ENCODE measurements at places on chromosomes 11 and 22.

- no peak for DNase-seq
These were observed 461.8 kb downstream of the BRD1 start for GRCh38 chr22:49365910-49366309.

- DNase-seq, result no peak
These were observed 10.4 kb upstream of the EMID1 start for GRCh38 chr22:29195118-29195963.

GRCh38 chr11:25927411-25927953 is 404.4 kb upstream of the ANO3 start:
- DNase-seq, result no peak

GRCh38 chr11:87859636-87860035 is 315.6 kb downstream of the RAB38 start:
- no peak for DNase-seq

- DNase-seq, result no peak
These were observed 246.6 kb downstream of the FAM76B start for GRCh38 chr11:95542868-95543551.

DNA sequence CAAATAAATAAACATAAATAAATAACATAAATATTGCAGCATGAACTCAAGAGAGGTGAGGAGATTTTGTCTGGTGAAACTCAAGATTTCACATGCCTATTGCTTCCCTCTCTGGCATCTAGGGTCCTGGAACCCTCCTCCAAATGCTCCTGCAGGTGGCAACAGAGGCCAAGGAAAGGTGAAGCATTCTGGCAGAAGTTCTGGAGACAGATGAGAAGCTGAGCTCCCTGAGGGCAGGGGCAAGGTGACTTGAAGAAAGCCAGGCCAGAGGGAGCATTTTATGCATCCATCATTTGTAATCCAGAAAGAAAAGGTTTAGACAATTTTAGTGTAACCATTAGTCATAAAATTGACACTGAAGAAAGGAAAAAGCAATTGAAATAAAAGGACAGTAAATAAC is 64.9 kb downstream of the ENDOD1 start:
- peak; percentile 89 for DNase-seq

- DNase-seq, result no peak
These were observed 27.1 kb downstream of the SDHD start for GRCh38 chr11:112113539-112114457.

DNA sequence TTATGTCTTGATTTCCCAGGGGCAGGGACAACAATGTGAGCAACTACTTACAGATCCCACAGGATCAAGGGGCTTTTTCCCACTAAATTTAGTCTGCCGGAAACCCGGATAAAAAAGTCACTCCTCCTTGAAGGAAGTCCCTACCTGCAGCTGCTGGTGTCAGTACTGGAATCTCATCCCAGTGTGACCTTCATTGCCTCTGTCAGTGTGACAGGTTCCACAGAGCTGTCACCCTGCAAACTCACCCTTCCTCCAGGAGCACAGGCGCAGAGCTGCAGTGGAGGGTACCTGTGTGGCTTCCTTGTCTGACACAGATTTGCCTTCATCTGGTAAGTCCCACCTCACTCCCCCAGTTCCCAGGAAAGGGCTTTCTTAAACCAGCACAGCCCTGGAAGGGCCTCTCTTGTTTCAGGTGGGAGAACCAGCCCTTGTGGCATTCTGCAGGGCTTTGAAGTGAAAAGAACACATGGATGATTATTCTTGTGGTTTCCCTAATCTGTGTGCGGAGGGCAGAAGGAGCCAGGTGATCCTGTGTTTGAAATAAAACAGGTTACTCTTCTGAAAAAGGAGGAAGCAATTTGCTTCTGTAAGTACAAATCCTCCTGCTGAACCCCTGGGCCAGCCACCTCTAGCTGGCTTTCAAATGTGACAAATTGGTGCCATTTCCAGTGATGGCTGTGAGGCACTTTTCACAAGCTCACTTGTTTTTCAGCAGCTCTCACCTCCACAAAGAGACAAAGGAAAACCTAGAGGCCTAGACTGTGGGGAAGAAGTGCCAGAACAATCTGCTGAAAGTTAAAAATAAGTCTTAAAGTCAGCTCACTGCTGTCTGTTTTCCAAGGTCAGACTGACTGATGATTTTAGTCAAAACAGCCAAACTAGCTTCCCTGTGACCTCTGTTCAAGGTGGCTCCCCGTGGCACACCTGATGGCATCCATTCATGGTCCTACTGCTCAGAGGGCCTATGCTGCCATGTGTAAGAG is 9.2 kb upstream of the PRSS23 start:
- no peak for DNase-seq

GRCh38 chr11:25432376-25432775 is 899.6 kb upstream of the ANO3 start:
- DNase-seq, result no peak

DNA sequence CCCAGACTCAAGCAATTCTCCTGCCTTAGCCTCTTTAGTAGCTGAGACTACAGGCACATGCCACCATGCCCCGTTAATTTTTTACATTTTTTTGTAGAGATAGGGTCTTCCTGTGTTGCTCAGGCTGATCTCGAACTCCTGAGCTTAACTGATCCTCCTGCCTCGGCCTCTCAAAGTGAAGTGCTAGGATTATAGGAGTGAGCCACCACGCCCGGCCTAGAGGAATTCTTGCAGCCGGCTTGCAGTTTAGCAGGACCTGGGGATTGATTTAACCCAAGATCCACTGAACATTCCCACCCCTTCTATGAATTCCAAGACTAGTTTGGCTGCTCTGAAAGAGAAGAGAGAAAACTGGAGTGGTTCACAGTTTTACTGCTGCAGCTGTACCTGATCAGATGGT is 63.3 kb upstream of the TNRC6B start:
- no peak for DNase-seq

- DNase-seq, result no peak
These were observed 28.1 kb upstream of the ACAT1 start for GRCh38 chr11:108093128-108093904.

- DNase-seq, result no peak
These were observed 166.3 kb upstream of the TTC12 start for GRCh38 chr11:113148076-113148475.

DNA sequence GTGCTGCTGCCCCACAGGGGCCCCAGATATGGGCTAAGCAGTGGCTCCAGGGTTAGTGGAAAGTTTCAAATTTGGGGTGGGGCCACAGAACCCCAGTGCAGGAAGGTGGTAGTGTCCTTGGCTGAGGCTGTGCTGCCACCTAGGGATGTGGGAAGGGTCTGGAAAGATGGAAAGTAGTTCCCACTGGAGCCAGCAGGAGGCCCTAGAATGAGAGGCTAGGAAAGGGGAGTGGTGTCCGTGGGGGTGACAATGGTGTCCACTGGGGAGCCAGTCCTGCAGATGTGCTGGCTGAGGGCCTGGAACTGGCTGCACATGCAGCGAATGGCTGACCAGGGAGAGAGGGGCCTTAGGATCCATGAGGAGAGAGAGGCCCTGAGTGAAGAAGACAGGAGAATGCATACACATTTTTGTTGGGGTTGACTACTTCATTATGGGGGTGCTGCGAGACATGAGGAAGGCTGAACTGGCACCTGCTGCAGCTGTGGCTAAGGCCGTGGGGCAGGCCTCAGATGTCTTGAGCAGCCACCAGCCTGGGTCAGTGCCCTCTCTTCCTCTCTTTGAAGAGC is 21.1 kb downstream of the RFPL3 start:
- peak; percentile 91 for DNase-seq

GRCh38 chr11:131615611-131616010 is 245.2 kb downstream of the NTM start:
- no peak for DNase-seq

- DNase-seq, result no peak
These were observed 186.5 kb downstream of the HIPK3 start for GRCh38 chr11:33443684-33444083.

GRCh38 chr22:40547729-40548143 is 88.8 kb downstream of the MRTFA start:
- DNase-seq, result no peak

- peak; percentile 73 for DNase-seq
These were observed 55.3 kb upstream of the GCAT start for GRCh38 chr22:37752189-37753087.

- DNase-seq, result no peak
These were observed 36.1 kb upstream of the SCN3B start for GRCh38 chr11:123690485-123690884.

DNA sequence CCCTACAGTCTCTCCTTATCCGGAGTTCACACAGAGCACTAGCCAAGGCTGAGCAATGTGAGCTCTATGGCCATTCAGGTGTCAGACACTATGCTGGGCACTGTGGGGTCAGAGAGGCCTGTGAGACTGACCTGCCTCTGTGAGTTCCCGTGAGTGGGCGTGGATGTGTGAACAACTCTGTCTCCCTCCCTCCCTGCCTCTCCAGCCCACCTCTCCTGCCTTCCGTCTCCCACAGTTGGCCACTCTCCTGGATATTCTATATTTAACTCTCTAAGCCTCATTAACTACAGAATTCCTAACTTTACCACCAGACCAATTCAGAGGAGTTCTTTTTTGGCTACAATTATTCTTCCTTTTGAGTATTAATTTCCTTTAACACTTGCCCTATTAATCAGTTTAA is 191.6 kb upstream of the NCAM1 start:
- no peak for DNase-seq

DNA sequence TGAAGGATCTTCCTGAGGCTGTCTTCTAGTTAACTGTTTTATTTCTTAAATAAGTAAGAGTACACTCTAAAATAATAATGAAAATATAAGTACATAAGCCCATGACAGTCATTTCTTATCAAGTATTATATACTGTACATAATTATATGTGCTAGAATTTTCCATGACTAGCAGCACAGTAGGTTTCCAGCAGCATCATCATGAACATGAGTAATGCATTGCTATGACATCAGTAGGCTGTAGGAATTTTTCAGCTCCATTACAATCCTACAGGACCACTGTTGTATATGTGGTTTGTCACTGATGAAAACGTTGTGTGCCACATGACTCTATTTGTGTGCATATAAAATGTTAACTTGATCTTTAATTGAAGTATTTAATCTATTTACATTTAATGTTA is 22.0 kb downstream of the ZNF202 start:
- no peak for DNase-seq

GRCh38 chr11:6433998-6434660 is 6.7 kb downstream of the HPX start:
- DNase-seq, result no peak

- no peak for DNase-seq
These were observed 30.3 kb downstream of the UVRAG start for GRCh38 chr11:75845324-75845723.

DNA sequence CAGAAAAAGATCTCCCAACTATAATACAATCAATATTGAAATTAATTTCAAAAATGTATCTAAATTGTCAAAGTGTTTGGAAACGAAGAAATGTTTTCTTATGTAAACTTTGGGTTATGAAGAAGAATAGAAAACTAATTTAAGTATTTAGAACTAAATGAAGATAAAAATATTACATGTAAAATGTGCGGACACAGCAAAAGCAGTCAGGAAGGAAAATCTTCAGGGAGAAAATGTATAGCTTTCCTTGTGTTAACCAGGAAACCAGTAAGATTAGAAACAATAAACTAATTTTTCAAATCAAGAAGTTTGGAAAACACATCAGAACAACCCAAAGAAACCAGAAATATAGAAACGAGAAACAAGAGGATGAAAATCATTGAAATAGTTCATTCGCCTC is 466.5 kb downstream of the BRD1 start:
- no peak for DNase-seq

GRCh38 chr11:19447150-19447566 is 206.4 kb upstream of the E2F8 start:
- DNase-seq, result no peak

GRCh38 chr11:105821781-105822180 is 200.3 kb downstream of the MSANTD4 start:
- no peak for DNase-seq

- DNase-seq, result peak; percentile 70
These were observed 221.3 kb downstream of the INSC start for GRCh38 chr11:15336021-15336420.

DNA sequence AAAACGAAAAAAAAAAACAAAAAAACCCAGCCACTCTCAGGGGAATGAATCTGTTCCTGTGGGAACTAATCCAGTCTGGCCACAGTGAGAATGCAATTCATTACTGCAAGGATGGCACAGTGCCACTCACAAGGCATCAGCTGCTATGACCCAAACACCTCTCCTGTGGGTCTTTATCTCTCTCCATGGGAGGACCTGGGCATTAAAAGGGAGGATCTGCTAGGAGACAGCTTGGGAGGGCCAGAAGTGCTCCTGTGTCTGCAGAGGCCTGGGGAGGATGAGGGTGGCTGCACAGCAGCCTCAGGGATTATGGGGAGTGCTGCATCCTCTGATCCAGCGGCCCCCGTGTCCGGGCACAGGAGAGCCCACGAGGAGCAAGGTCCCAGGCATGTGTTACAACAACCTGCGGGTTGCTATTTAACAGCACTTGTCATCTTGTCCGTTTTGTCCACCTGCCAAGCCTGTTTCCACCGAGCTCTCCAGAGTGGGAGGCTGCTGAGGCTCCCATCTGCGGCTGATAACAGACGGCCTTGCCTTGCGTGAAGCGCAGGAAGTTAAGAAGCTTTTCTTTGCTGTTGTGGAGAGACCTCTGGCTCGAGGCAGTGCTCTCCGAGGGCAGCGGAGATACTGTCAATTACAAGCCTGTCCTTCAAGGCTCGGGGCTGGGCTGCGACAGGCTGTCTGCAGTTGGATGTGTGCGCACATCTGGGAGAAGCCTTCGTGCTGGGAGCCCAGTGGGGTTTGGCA is 97.7 kb downstream of the NXPE2 start:
- DNase-seq, result no peak

DNA sequence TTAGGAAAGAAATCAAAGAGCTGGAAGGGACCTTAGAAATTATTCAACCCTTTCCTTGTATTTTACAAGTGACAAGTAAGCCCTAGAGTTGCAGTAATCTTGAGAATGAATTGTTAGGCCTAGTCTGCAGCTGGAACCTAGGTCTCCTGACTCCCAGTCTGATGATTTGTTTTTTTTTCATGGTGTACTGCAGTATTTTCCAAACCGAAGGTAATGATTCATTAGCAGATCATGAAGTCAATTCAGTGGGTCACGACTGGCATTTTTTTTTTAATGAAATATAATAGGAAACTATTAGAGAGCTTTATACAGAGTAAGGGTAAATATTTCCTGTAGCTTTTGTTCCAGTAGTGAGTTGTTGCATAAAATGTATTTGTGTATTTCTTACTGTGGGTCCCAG is 42.8 kb downstream of the EXT2 start:
- DNase-seq, result no peak

DNA sequence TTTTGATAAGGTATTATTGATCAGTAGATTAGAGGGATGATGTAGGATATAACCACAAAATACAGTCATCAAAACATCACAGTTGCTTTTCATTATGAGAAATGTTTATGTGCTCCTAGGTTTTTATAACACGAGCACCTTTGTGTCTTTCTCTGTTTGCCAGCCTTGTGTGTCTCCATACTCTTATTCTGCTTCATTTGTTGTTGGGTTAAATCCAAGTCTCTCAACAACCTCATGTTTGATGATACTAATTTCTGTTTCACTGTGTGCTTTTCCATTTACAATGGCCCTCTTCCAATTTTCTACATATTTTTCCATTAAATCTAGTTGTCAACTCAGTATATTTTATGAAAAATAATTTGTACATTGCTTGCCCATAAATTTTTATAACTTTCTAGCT is 107.7 kb upstream of the POU2AF2 start:
- DNase-seq, result no peak

- no peak for DNase-seq
These were observed 8.2 kb downstream of the CREB3L1 start for GRCh38 chr11:46285594-46286033.

Data from endodermal cell (in vitro differentiated cells).